Dorsolateral prefrontal cortex (tissue), 122 donors: ENCODE measurements at places on chromosomes 7 and 10. TPM values are rescaled to one million over a fixed set of nuclear protein-coding genes. Genes with fewer than 3 reads are reported as not detected.

DNA sequence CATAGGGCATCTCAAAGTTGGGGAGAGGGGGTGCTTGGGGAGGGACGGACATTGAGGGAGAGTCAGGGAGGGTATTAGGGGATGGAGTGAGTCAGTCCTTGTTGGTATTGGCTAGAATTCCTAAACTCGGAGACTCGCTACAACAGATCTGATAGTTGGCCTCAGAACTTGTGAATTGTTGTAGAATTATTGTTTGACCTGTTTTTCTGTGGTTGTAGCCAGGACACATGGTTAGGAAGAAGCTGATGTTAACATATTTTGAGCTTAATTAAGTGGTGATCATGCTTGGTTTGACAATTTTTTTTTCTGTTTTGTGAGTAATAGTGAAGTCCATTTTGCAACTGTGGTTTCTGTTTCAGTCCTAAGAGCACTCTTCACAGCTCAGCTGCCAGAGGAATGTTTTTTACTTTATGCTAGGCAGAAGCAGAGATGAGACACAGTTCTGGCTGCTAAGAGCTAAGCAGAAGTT lies 1190.3 kb upstream of the C7orf33 start:
- no peak for DNase-seq

DNA sequence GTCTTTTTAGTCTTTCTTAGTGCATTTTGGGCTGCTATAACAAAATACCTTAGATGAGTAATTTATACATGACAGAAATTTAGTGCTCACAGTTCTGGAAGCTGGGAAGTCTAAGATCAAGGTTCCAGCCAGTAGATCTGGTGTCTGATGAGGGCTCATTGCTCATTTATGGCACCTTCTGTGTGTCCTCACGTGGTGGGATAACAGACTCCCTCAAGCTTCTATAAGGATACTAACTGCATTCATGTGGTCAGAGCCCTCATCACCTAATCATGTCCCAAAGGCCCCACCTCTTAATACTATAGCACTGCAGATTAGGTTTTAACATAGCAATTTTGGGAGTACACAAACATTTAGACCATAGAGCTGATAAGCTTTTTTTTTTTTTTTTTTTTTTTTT lies 80.4 kb downstream of the ZNRF2 start:
- DNase-seq: no peak

DNA sequence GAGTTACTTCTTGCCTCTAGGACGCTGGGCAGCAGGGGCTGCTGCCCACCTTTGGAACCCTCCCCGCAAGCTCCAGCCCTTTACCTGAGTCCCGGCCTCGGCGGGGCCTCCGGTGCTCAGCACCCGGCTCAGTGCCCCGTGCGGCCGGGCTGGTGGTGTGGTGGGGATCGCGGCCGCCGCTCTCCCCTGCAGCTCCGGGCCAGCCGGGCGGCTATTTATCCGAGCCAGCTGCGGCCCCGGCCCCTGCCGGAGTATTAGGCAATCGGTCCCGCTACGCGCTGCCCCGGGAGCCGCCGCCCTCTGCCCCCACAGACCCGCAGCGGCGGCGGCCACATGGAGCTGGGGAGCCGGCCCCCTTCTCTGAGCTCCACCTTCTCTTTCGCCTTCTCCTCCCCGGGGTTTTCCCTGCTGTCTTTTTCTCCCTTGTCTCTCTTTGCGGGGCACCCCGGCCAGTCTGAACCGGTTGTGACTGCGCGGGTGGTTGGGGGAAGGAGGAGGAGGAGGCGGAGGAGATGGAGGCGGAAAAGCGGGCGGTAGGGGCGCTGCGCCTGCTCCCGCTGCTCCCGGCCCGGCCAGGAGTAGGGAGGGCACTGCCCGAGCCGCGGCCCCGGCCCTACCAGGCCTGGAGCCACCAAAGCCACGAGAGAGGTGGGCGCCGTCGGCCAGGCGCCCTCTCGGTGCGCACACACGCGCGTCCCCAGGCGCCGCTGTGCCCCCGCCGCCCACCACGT lies at the start of gene SLC16A9:
SLC16A9 (minus strand) TSS at position 456 of the 731 bp plus-strand sequence. CDS start 25,559 bp downstream, outside the sequence.
- DNase-seq: no peak

GRCh38 chr10:86793696-86794095 lies 37.3 kb downstream of the BMPR1A start:
- DNase-seq: no peak

- no peak for DNase-seq
These were observed 34.5 kb downstream of the PPP1R3C start for GRCh38 chr10:91598211-91598977.

GRCh38 chr7:151439855-151440798 lies at the start of gene CRYGN:
CRYGN (minus strand) TSS chr7:151440141; CDS start chr7:151439917, 224 bp downstream.
- no peak for DNase-seq

GRCh38 chr10:58531084-58531695 lies 18.5 kb downstream of the BICC1 start:
- DNase-seq: no peak

- no peak for DNase-seq
These were observed 170.5 kb downstream of the SEPTIN7 start for GRCh38 chr7:35971133-35971891.

GRCh38 chr10:94125856-94126255 lies 132.1 kb downstream of the PLCE1 start:
- DNase-seq: no peak

- no peak for DNase-seq
These were observed 64.2 kb upstream of the PITRM1 start for GRCh38 chr10:3236644-3237404.

GRCh38 chr7:6600093-6600492 lies 10.3 kb downstream of the INTS15 start:
- no peak for DNase-seq

- DNase-seq: no peak
These were observed 21.3 kb downstream of the TIAL1 start for GRCh38 chr10:119575506-119575905.

DNA sequence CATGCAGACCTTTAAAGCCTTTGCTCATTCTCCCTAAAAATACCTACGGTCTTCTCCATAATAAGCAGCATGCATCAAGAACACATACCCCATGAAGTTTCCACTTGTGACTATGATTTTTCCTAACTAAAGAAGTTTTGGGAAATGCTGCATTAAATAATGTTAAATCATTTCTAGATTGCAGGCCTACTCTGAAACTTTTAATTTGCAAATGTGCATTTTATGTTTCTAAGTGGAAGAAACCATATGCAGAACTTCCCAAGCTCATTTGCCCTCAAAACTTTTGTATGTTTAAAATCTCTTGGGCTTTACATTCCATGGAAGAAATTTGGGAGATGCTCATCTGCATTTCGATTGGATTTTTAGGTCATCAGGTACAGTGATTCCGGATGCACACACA lies 63.6 kb downstream of the ITGB8 start:
- DNase-seq: no peak

- no peak for DNase-seq
These were observed 33.7 kb downstream of the AP5Z1 start for GRCh38 chr7:4809091-4809591.

- DNase-seq: no peak
These were observed 66.3 kb upstream of the SORCS3 start for GRCh38 chr10:104574838-104575237.

GRCh38 chr10:127738512-127739424 lies 1.8 kb downstream of the FOXI2 start:
- no peak for DNase-seq

Gene GRID2IP
- 1.5 TPM for total RNA-seq

Gene FAM25G
- total RNA-seq: not detected

Gene VWDE
- 6.3 TPM for total RNA-seq

Gene UPK3BL2
- total RNA-seq: 36.8 TPM

Gene ANKRD2
- 4.2 TPM for total RNA-seq

Gene PIP
- total RNA-seq: not detected
